Hindlimb muscle (tissue), 1 donor: ENCODE measurements at places on chromosomes 16 and 17.
A peak's percentile ranks its signal among the peaks of the same experiment; 100 is the strongest.

GRCh38 chr16:85530370-85530739, 82.8 kb upstream of the GSE1 start:
- DNase-seq, result no peak

DNA sequence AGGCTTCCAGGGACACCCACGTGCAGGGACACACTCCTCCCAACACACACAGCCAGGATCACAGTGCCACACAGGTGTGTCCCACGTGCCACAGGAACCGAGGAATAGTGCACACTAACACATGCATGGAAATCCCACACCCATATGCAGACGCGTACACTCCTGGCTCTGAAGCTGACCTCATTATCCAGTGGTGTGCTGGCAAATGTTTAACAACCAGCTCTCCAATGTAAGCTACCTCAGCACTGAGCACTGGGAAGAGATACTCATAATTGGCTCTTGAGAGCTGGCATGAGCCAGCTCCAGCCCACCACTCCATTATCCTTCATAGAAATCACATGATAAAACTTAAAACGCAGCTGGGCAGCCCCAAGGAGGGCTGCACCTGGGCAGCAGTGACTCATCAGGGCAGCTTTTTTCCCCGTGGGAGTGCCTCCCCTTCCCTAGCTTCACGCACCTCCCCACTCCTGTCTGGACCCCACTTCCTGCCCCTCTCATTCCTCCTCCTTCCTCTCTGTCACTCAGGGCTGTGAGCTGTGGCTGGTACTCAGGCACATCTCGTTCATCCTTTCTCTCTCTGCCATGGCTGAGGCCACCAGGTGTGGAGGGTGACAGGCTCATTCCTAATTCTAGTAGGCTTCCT, 14.9 kb upstream of the TBX21 start:
- DNase-seq, result no peak

DNA sequence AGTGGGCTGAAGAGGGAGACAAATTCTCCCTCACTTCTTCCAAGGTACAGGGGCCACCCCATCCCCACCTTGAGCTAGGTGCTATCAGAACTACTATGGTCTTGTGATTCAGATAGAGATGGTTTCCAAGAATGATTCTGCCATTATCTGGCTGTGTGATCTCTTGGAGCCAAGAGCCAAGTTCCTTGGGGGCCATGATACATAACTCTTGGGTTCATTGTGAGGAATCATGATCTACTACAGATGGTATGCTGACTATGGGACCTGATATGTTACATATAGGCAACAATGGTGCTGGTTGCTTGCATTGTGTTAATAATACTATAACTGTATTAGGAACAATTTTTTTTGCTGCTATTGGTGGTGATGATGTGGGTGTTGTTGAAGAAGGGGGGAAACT, 45.7 kb downstream of the DYNLRB2 start:
- DNase-seq, result no peak

GRCh38 chr16:27437946-27438345, 36.0 kb downstream of the IL21R start:
- no peak for DNase-seq

GRCh38 chr16:4203748-4204147, 38.1 kb downstream of the SRL start:
- no peak for DNase-seq

GRCh38 chr16:4324492-4325252, 8.8 kb downstream of the GLIS2 start:
- DNase-seq, result no peak

GRCh38 chr17:79420318-79421243, 190.3 kb downstream of the RBFOX3 start:
- no peak for DNase-seq

DNA sequence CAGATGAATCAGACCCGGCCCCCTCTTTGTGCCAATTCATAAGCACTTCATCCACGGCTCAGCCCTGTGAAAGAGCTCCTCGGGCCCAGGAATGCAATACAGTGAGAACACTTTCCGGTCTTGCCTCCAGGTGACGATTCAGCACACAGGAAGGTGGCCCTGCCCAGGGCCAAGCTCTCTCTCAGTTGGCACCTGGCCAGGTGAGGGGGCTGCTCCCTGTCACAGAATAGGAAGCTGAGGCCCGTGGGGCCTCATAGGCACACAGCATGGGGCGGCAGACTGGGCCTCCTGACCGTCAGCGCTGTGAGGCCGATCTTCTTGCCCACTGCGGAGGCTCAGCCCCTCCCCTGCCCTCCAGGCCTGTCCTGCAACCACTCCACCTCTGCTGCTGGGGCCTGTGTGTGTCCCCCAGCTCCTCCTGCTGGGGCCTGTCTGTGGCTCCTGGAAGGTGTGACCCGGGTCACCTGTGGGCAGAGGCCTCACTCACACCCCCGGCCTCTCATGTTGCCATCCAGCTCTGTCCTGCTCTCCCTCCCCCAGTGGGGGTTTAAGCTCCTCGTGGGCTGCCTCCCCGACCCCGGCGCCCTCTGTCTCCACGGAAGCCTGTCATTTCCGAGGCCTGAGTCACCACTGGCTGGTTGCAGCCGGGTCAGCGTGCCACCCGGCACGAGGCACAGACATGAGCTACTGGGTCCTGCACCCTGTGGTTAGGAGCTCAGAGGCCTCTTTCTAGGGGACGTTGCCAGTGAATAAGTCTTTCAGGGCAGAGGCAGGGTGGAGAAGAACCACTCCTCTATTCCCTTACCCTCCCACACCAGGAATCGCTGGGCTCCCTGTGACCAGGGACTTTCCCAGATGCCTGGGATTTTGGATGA, 114.4 kb downstream of the SEC14L1 start:
- DNase-seq, result no peak

- no peak for DNase-seq
These were observed 386.0 kb downstream of the SLC39A11 start for GRCh38 chr17:72706396-72706981.

DNA sequence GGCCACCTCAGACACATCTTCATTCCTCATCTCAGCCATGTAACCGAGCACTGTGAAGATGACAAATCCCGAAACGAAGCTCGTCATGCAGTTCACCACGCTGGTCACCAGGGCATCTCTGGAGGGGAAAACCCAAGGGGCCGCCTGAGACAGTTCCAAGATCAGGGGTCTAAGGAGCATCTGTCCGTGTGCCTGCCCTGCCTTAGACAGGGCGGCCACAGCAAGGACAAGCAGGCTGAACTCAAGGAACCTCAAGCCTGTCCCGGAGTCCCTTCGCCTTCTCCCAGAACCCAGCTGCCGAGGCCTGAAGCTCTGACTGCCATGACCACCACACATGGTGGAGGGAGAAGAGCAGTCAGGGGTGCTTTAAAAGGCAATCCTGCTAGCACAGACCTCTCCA, 22.7 kb downstream of the SLC6A4 start:
- no peak for DNase-seq

GRCh38 chr17:4607773-4608187, 23.5 kb downstream of the SMTNL2 start:
- peak; percentile 66 for DNase-seq

- DNase-seq, result peak; percentile 40
These were observed 19.5 kb downstream of the SEC14L1 start for GRCh38 chr17:77160091-77160874.

- DNase-seq, result no peak
These were observed 4.8 kb upstream of the MEAK7 start for GRCh38 chr16:84509032-84509950.

GRCh38 chr17:50346313-50347116, 589 bp downstream of the XYLT2 start:
- DNase-seq, result no peak

- DNase-seq, result no peak
These were observed 48.1 kb upstream of the ALOX12 start for GRCh38 chr17:6947745-6948144.

- DNase-seq, result no peak
These were observed 168.9 kb upstream of the MAF start for GRCh38 chr16:79769270-79769927.

GRCh38 chr16:3094289-3095027, 4.6 kb downstream of the ZSCAN10 start:
- DNase-seq, result no peak

DNA sequence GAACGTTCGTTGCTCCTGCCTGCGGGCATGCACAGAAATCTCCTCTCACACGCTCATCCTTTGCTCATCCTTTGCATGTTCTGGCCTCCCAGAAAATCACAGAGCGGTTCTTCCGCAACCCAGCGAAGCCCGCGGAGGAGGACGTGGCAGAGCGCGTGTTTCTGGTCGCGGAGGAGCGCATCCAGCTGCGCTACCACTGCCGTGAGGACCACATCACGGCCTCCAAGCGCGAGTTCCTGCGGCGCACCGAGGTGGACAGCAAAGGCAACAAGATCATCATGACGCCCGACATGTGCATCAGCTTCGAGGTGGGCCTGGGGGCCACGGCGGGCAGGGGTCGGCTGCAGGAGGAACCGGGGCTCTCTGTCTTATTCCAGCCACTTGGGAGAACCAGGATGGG, 9.6 kb upstream of the KATNB1 start:
- DNase-seq, result no peak

DNA sequence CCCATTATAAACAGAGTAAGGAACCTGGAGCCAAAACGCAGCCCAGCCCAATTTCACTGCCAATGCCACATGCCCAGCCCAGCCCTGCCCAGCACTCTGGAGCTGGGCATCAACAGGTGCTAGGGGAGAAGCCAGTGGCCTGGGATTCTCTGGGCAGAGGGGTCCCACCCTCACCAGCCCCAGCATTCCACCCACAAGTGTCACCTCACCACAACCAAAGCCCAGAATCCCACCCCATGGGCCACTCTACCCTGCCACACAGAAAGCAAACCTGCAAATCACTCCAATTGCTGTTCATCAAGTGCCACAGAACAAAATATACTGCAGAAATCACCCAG, 102.5 kb upstream of the CDH5 start:
- no peak for DNase-seq

GRCh38 chr16:52643006-52643405, 96.1 kb upstream of the TOX3 start:
- DNase-seq, result no peak

GRCh38 chr17:62819511-62820221, 11.6 kb upstream of the MARCHF10 start:
- DNase-seq, result peak; percentile 80

DNA sequence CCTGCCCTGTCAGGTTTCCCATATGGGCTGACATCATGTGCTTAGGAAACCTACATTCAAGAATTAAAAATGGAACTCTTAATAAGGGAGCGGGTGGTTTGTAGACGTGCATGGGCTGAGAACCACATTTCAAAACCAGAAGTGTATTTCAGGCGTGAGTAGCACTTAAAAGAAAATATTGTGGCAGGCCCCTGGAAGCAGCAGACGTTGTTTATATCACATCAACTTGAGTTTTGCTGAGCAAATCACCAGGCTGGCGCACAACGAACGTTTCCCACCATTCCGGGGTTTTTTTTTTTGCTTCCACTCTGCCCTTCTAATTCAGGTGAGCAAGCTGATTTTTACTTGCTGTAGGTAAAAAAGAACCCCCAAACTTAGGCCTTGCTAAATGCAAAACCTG, 220.2 kb downstream of the MRTFB start:
- DNase-seq, result no peak

DNA sequence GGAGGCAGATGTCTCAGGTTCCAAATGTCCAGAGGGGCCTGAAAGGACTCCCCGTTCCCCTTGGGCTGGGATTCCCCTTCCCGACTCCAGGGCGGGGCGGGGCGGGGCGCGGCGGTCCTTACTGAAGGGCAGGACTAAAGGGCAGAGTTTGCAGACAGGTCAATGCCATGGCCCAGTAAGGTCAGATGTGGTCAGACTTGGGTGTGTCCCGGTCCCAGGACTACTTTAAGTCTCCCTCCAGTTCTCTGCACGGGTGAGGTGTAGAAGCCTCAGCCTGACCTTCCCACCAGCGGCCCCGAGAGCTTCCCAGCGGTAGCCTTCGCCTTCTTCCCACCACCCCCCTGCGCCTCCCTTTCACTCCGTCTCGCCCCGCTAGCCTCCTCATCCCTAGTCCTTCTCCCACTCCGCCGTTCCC, 532 bp downstream of the KDM6B start:
- DNase-seq, result no peak

- no peak for DNase-seq
These were observed 32.2 kb upstream of the CRYBA1 start for GRCh38 chr17:29214215-29215146.
